ENCODE measurements at places on chromosomes 4 and X.

DNA sequence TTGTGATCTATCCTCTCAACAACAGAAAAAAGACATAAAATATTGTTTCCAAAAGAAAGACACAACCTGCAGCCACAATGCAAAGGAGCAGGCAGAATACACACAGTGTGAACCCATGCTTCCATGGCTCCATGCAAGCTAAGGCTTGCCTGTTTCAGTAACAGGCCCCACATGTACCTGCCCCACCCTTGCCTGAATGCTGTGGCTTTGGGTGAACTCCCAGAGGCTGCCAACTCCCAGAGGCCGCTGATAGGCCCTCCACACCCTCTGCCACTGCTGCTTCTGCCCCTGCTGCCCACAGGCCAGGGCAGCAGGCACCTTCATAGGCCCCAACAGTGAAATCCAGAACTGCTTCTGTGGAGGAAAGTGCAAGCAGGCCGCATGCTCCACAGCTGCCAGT, 313.9 kb downstream of the CHIC1 start:
- DNase-seq = no peak

- no peak for DNase-seq
These were observed 282.3 kb downstream of the INPP4B start for GRCh38 chr4:142563682-142564291.

- DNase-seq = no peak
These were observed 104.5 kb upstream of the GATB start for GRCh38 chr4:151865312-151865711.

DNA sequence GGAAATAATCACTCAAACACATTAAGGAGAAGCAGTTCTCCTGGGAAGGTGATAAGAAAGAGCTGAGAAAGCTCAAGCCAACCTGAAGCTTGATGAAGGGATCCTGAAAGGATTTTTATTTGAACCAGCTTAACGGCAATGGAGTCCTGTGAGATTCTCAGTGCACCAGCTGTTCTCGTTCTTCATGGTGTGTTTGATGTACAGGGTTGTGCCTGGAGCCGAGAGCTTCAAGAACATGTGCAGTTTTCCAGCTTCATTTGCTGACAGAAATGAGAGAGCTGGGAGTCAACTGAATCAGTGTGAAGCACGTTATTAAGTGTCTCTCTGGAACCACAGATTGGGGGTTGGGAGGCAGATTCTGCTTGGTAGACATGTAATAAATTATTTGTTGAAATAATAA, 115.7 kb downstream of the ANKRD50 start:
- no peak for DNase-seq

DNA sequence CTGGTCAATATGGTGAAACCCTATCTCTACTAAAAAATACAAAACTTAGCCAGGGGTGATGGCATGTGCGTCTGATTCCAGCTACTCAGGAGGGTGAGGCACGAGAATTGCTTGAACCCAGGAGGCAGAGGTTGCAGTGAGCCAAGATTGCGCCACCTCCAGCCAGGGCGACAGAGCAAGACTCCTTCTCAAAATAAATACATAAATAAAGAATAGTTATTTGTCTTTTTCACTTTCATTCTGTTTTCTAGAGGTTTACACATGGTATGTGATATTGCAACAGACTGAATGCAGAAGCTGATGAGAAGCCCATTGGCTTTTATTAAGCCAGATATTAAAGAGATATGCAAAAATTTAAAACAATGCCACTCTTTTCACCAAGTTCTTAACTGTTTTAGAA, 8.2 kb downstream of the KLHL15 start:
- DNase-seq = no peak

GRCh38 chrX:74529311-74529710, 85.1 kb downstream of the RLIM start:
- no peak for DNase-seq

- no peak for DNase-seq
These were observed 443.6 kb upstream of the AR start for GRCh38 chrX:67100031-67100884.

- DNase-seq = no peak
These were observed 42.4 kb upstream of the SLC2A9 start for GRCh38 chr4:10063544-10064300.

GRCh38 chr4:4890574-4891255, 31.2 kb downstream of the MSX1 start:
- DNase-seq = no peak

DNA sequence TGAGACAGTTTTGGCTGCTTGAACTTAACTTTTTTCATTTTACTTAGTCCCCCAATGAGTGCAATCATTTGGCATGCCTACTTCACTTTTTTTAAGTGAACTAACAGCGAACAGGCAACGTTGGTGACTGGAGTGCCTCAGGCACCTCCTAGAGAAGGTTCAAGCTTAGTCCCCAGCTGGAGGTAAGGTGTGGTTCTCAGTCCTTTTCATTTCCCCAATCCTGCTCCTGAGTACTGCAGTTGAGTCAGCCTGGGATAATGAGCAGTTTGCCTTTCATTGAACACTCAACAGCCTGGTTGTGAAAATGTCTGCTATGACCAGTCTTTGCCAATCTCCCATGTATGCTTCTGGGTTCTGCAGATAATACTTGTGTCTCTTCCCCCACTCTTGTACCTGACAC, 109.5 kb downstream of the CDKL5 start:
- DNase-seq = no peak

DNA sequence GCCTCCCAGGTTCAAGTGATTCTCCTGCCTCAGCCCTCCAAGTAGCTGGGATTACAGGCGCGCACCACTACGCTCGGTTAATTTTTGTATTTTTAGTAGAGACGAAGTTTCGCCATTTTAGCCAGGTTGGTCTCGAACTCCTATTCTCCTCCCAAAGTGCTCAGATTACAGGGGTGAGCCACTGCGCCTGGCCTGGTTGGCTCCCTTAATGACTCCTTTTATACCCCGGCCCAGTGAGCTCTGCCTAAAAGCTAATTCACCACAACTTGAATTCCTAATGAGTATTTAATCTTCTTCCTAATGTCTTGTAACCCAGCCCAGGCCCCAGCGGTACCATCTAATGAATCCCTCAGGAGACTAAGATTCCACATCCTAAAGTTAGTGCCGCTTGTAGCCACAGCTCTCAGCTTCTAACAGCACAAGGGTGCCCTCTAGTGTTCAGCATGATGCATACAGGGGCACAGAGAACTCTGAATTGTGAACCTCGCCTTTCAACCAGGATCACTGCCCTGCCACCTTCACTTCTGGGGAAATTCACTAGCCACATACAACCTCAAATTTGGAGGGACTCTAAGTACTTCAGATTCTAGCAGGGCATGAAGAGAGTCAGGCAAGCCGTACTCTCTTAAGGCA, 89.5 kb downstream of the OR13H1 start:
- no peak for DNase-seq

DNA sequence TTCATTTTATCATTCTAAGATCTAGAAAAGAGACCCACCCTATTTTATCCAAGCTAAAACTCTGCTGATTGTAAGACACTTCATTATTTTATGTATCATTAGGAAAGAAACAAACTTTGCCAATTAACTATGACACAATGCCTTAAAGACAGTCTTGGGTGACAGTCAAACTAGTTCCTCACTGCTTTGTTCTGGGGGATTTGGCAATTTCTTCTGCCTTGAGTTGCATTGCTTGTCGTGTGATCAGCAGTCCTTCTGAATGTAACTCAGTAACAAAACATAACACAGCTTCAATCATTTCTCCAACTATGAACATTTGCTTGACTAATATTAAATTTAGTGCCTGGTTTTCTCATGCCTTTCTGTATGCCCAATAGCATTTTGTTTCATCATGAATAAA, 577.9 kb upstream of the DIPK2B start:
- DNase-seq = no peak

- DNase-seq = no peak
These were observed 1317.6 kb downstream of the ADGRL3 start for GRCh38 chr4:62517716-62518115.

DNA sequence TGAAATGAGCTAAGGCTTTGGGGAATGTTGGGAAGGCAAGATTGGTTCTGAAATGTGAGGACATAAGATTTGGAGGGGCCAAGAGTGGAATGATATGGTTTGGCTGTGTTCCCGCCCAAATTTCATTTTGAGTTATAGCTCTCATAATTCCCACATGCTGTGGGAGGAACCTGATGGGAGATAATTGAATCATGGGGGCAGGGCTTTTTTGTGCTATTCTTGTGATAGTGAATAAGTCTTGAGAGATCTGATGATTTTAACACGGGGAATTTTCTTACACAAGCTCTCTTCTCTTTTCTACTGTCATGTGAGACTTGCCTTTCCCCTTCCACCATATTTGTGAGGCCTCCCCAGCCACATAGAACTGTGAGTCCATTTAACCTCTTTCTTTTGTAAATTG, 157.6 kb upstream of the C1QTNF7 start:
- no peak for DNase-seq

GRCh38 chr4:186685767-186686183, 37.9 kb downstream of the FAT1 start:
- DNase-seq = no peak

- DNase-seq = no peak
These were observed 24.1 kb downstream of the TMEM271 start for GRCh38 chr4:552019-552418.

- no peak for DNase-seq
These were observed 23.5 kb upstream of the SOWAHD start for GRCh38 chrX:119734897-119735339.

- no peak for DNase-seq
These were observed 255.2 kb upstream of the GABRA2 start for GRCh38 chr4:46645126-46645525.

- no peak for DNase-seq
These were observed 17.6 kb downstream of the ARMCX2 start for GRCh38 chrX:101642093-101642492.

GRCh38 chrX:21705225-21705624, 47.1 kb upstream of the KLHL34 start:
- DNase-seq = no peak

GRCh38 chr4:107896158-107896645, 35.1 kb upstream of the CYP2U1 start:
- DNase-seq = no peak

- no peak for DNase-seq
These were observed 2.1 kb downstream of the PPP3CA start for GRCh38 chr4:101345271-101345595.

GRCh38 chr4:27267339-27267969, 406.8 kb downstream of the STIM2 start:
- DNase-seq = no peak

GRCh38 chrX:150990910-150991309, 7.8 kb downstream of the HMGB3 start:
- no peak for DNase-seq

DNA sequence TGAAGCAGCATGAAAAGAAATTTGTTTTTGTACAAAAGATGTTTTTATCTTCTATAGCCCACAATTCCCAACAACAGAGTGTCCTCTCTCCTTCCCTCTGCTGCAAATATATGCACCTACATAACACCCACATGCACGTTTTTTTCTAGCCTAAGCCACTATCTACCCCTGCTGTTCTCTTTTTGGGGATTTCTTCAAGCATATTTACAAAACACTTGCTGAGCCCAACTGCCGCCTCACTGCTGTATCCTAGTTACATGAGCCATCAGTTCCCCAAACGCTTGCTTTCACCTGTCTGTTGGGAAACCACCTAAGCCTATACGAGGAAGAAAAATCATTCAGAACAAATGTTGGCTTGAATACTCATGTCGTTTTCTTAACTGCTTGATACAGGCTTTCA, 127.2 kb downstream of the CHRNA9 start:
- no peak for DNase-seq

DNA sequence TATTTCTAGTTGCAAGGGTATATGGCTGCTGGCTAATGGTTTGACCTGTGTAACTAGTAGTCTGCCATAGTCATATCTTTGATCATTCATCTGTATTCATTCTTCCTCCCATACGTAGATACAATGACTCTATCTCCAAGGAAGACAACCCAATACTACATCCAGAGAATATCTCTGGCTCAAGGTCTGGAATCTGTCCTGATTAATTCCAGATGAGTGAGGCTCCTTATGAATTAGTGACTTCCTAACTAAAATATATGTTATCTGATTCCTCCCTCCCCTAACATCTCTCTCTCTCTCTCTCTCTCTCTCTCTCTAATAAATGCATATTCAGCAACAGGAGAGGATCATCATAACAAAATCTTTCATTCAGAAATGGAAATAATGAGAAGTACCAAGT, 641.5 kb downstream of the FAT4 start:
- DNase-seq = no peak

GRCh38 chrX:63764946-63765345, 20.1 kb downstream of the ARHGEF9 start:
- no peak for DNase-seq

DNA sequence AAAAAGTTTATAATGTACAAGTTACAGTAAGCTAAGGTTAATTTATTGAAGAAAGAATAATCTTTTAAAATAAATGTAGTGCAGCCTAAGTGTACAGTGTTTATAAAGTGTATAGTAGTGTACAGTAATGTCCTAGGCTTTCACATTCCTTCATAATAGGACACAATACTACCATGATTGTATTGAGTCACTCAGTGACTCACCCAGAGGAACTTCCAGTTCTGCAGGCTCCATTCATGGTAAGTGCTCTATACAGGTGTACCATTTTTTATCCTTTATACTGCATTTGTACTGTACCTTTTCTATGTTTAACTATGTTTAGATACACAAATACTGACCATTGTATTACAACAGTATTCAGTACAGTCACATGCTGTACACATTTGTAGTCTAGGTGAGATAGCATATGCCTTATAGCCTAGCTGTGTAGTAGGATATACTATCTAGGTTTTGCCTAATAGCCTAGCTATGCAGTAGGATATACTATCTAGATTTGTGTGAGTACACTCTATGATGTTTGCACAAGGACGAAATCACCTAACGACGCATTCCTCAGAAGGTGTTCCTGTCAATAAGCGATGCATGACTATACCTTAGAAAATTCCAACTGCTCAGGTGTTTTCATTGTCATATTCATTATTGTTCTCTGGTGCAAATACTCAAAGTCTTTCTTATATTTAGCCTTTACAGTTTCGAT, 5.5 kb upstream of the TMEM255A start:
- DNase-seq = no peak

DNA sequence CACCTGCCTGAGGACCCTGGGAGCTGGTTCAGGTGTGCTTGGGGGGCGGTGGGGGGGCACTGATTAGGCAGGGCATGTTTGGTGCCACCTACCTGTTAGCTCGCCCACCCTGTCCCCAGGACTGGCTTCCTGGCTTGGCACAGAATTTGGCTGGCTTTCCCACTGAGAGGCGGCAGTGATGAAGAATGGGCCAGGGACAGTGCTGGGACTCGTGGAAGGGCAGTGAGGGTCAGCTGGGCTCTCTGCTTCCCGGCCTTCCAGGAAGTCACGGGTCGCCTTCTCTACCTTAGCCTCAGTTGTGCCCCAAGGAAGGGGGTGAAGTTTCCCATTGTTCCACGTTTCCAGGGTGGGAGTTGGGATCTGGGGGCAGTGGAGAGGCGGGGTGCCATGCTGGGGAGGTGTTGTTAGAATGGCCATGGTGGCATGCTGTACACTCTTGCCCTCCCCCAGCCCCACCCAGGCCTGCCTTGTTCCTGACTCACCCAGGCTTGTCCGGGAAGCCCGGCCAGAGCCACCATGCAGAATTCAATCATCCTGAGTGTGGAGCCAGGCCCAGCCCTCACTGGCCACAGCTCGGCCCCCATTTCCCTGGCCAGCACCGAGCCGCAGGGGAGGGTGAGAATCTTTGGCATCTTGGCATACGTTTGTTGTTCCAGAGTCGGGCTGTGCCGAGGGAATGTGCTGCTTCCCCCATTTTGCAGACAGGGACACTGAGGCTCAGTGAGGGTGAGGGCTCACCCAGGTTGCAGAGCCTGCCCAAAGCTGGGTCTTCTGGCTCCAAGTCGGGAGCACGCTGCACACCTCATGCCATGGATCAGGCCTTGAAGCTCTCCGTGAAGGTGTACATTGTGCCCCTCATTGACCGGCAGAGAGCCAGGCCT, 21.9 kb upstream of the GPR78 start:
- DNase-seq = no peak
